ENCODE measurements at places on chromosomes 11 and 22. TPM values are rescaled to one million over a fixed set of nuclear protein-coding genes. Genes with fewer than 3 reads are reported as not detected.

The ISX gene
- total RNA-seq, result not detected

The SPDYC gene
- total RNA-seq, result not detected

The SOX6 gene
- 0.29 TPM for total RNA-seq

The GLYATL1 gene
- total RNA-seq, result not detected

The GAB4 gene
- total RNA-seq, result not detected

The CALCB gene
- total RNA-seq, result not detected

The LRRC10B gene
- total RNA-seq, result 0.18 TPM

The CREB3L1 gene
- total RNA-seq, result 6.3 TPM

The OR8G1 gene
- total RNA-seq, result not detected

The P2RX6 gene
- not detected for total RNA-seq

The TREH gene
- not detected for total RNA-seq

The DNAJB13 gene
- total RNA-seq, result not detected

The FAM227A gene
- total RNA-seq, result 1.9 TPM

The ST14 gene
- not detected for total RNA-seq

The GGT5 gene
- total RNA-seq, result 12.8 TPM

The TPP1 gene
- 221 TPM for total RNA-seq

The GRAP2 gene
- total RNA-seq, result not detected

The RTN4RL2 gene
- 0.23 TPM for total RNA-seq

The BTBD18 gene
- total RNA-seq, result not detected

The APOL3 gene
- total RNA-seq, result 80.5 TPM

The OR10D3 gene
- total RNA-seq, result not detected

The TRIM29 gene
- total RNA-seq, result not detected

The OR51B5 gene
- not detected for total RNA-seq

The OR51I1 gene
- not detected for total RNA-seq

The PRAME gene
- total RNA-seq, result 0.15 TPM

The SCO2 gene
- 2.6 TPM for total RNA-seq

The MTMR3 gene
- total RNA-seq, result 22.2 TPM

The DEUP1 gene
- total RNA-seq, result not detected

The HEPN1 gene
- 0.18 TPM for total RNA-seq

The DAGLA gene
- 5.1 TPM for total RNA-seq

The DNAJB7 gene
- total RNA-seq, result not detected

The MUC2 gene
- total RNA-seq, result not detected

The TAF6L gene
- total RNA-seq, result 20.6 TPM

The MPPED2 gene
- not detected for total RNA-seq

The FOSL1 gene
- 71.4 TPM for total RNA-seq

The TEX12 gene
- total RNA-seq, result 0.23 TPM

The C11orf52 gene
- total RNA-seq, result 0.18 TPM

The C11orf97 gene
- total RNA-seq, result not detected

The LINC01488 gene
- total RNA-seq, result not detected

The GP1BB gene
- 0.78 TPM for total RNA-seq
